ENCODE measurements at places on chromosomes 12 and 14.

DNA sequence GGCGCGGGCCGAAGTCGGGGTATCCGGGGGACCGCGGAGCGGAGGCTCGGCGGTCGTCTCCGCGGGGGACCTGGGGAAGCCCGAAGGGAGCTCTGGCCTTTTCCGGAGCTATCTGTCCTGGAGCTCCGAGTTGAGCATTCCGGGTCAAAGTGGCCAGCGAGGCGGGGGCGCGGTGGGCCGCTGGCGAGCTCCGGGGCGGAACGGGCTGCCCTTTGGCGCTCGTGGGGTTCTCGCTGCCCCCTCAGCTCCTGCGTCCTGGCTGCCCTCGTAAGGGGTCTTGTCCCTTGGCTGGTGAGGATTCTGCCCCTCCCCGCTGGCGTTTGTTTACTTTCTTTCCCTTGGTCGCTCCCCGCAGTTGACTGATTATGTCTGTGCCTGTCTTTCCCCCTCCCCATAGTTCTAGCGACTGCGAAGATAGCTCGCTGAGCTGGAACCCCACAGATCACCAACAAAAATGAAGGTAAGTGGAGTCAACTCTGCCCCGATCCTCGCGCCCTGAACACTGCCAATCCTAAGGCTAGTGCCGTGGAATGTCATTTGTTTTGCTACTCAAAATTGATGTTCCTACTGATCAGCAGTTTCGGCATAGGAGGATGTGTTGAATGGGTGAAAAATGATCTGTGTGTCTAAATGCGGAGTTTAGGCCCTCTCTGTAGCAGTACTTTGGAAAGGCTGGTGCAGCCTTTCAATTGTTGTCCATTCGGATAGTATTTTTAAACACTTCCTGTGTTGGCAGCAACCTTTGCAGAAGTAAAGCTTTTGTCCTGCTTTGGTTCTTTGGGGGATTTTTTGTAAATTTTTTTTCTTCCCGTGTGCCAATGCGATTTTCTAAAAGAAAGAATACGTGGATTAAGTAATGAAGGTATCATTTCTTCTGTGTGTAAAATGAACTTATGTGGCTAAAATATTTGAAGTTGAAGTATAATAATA is 1.3 kb downstream of the ARID4A start:
- no peak for DNase-seq

DNA sequence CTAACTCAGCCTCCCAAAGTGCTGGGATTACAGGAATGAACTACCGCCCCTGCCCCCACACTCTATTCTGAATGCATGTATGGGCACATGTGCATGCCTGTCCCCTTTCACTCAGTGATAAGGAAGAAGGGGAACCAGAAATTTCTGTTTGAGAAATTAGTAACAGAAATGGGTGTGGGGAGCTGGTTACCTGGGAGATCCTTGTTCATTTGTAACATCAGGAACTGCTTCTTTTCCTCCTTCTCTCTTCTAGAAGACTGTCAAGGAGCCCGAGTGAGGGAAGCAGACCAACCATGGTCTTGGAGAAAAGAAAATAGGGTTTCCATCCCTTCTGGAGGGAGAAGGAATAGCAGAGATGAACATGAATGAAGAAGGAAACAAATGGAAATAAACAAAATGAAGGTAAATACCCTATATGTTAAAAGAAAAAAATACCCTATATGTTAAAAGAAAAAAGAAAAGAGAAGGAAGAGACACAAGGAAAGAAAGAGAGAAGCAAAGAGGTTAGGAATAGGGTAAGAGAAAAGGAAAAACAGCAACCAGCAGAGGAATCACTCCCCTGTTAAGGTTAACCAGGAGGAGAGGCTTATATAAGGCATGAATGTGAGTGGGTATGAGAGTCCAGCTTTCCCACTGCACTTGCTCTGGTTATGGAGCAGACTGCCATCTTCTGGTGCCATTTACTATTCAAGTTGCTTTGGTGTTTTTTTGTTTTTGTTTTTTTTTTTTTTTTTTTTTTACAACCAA is 3.3 kb downstream of the PPP1R3E start:
- no peak for DNase-seq

DNA sequence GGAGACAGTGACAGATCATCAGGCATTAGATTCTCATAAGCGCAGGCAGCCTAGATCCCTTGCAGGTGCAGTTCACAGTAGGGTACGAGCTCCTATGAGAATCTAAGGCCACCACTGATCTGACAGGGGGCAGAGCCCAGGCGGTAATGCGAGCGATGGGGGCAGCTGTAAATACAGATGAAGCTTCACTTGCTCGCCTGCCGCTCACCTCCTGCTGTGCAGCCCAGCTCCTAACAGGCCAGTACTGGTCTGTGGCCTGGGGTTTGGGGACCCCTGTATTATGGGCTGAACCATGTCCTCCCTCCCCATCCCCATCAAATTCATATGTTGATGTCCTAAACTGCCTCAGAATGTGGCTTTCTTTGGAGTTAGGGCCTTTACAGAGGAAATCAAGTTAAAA is 63.2 kb downstream of the NOS1 start:
- DNase-seq, result no peak

DNA sequence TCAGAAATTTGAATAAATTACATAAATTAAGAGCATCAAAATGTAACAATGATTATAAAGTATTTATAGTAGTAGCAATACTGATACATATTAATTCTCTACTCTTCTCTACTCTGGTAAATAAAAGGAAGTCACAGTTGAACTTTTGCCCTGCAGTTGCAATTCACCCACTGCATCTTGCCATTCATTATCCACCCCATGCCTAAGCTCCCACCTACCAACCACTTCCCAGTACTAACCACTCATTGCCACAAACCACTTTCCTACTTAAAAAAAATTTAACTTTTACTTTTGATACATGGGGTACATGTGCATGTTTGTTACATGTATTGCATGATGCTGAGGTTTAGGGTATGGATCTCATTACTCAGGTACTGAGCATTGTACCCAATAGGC is 174.0 kb downstream of the RASSF9 start:
- DNase-seq, result no peak

GRCh38 chr12:65858831-65859230 is 34.5 kb downstream of the HMGA2 start:
- DNase-seq, result no peak

DNA sequence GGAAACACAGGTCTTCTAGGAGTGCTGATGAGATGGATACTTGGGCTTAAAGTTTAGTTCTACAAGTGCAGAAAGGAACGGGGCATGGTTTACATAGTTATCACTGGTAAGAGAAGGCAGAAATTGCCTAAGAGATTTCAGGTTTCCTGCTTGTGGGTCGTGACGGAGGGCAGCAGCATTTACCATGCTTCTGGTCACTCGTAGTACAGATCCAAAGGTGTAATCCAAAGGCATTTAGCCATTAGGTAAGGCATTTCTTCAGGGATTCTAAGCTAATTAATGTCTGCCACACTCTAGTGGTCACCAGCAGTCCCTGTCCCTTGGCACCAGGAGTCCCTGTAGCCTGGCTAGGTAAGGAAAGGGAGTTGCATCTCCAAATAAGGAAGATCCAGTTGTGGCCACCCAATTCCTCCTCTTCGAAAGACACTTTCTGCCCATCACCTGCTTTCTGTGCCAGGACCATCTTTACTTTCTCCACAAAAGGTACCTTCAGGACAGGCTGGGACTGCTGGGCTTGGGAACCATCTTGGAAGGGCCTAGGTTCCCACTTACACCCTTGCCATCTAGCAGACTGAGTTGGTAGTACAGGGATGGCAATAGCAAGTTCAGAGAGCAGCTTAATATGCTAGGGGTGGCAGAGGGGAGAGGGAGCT is 1.5 kb downstream of the GSTZ1 start:
- no peak for DNase-seq

All from NCI-H774 (cell line).